PC-3 (cell line): ENCODE measurements at places on chromosomes 2 and 18. TPM values are rescaled to one million over a fixed set of nuclear protein-coding genes. Genes with fewer than 3 reads are reported as not detected.

- no peak for DNase-seq
Measured at GRCh38 chr2:166148500-166149400, 20.9 kb upstream of the SCN1A start.

- DNase-seq, result no peak
Measured at GRCh38 chr2:234596696-234597575, 100.1 kb upstream of the ARL4C start.

DNA sequence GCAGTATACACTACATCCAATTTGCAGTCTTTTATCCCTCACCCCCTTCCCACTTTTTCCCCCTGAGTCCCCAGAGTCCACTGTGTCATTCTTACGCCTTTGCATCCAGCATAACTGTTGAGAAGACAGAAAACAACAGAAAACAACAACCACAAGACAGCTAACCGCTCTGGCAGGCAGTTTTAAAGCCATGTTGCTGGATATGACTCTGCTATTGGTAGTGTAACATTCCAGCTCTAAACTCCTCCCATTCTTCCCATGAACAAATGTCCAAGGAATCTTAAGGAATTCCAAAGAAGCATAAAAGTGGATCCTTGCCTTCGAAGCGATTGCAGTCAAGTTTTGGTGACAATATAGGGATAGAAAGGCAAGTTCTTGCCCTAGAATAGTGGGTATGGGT is 599.1 kb downstream of the NYAP2 start:
- no peak for DNase-seq

DNA sequence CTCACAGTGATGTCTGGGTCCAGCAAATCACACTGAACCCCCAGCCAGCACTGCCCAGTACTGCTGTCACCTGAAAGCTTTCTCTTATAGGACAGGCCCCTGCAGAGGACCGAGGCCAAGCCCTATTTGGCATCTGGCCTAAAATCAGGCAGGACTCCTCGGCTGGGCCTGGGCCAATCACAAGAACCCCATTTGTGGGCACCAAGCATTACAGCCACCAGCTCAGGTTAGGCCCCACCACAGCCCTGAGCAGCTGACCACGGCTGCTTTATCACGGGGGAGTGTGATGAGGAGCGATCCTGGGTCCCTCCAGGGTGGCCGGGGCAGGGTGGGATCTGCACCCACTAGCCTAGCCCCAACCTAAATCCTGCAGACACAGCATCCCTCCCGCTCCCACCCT is 8.2 kb downstream of the BIN1 start:
- no peak for DNase-seq

GRCh38 chr2:23456396-23456795 is 71.4 kb downstream of the KLHL29 start:
- no peak for DNase-seq

DNA sequence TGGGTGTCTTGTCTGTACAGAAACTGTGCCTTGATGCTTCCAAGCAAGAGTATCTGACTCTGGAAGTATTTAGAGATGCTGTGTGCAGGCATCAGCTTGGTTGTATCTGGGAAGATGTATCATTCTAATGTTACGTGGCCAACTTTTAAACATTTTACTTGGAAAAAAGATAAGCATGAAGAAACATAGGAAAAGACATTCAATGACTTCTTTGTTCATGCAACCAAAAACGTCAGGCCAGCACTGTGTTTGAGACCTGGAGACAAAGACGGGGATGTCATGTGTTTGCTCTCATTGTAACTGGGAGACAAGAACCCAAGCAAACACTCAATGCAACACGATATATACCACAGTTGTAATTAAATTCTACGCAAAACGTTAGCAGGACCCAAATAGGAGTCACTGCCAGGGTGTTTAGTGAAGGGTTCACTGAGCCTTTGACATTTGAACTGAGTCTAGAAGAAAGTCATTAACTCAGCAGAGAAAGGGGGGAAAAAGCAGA is 8.9 kb upstream of the SESTD1 start:
- DNase-seq, result no peak

DNA sequence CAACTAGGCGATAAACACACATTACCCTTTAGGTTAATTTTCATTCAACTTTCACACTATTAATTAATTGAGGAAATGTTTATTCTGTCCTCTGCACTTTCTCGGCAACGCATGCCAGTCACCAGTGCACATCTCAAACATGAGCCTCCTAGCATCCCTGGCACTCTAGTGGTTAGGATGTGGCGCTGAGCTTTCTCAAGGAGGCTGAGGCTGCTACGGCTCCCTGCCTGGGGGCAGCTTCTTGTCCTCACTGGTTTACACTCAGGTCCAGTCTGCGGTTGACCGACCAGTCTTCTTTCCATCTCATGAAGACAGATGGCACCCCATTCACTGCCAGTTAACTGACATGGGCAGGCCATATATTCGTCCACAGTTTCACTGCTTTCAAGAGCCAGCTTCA is 463.4 kb downstream of the EIPR1 start:
- DNase-seq, result no peak

DNA sequence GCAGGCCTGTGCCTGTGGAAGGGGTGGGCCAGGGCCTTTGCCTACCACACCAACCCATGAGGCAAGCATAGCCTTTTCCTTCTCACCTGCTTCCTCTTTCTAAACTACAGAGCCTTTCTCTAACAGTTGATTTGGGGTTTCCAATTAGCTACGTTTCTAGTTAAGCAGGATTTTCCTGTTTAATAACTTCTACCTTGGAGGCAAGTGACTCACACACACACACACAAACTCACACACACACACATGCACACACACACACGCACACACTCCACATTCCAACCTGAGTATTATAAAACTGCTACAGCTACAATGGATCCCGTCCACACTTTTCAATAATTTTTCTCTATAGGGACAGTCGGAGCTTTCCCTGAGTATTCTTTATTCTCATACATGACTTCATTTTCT is 84.9 kb downstream of the SOX11 start:
- DNase-seq, result peak; percentile 19

GRCh38 chr2:56589194-56589593 is 405.4 kb downstream of the CCDC85A start:
- DNase-seq, result peak; percentile 22

GRCh38 chr2:33126958-33127357 is 180.2 kb downstream of the LTBP1 start:
- peak; percentile 82 for DNase-seq

DNA sequence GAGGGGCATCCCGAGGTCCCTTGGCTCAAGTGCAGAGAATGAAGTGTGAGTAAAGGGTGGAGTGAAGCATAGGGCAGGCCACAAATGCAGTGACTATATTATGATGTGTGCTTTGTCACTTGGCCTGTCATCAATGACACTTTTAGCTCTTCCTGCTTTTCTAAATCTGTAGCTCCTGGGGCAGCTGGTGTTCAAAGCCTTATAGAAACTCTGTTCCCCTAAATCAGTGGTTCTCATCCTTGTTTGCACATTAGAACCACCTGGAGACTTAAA is 135.6 kb upstream of the LGALSL start:
- DNase-seq, result no peak

DNA sequence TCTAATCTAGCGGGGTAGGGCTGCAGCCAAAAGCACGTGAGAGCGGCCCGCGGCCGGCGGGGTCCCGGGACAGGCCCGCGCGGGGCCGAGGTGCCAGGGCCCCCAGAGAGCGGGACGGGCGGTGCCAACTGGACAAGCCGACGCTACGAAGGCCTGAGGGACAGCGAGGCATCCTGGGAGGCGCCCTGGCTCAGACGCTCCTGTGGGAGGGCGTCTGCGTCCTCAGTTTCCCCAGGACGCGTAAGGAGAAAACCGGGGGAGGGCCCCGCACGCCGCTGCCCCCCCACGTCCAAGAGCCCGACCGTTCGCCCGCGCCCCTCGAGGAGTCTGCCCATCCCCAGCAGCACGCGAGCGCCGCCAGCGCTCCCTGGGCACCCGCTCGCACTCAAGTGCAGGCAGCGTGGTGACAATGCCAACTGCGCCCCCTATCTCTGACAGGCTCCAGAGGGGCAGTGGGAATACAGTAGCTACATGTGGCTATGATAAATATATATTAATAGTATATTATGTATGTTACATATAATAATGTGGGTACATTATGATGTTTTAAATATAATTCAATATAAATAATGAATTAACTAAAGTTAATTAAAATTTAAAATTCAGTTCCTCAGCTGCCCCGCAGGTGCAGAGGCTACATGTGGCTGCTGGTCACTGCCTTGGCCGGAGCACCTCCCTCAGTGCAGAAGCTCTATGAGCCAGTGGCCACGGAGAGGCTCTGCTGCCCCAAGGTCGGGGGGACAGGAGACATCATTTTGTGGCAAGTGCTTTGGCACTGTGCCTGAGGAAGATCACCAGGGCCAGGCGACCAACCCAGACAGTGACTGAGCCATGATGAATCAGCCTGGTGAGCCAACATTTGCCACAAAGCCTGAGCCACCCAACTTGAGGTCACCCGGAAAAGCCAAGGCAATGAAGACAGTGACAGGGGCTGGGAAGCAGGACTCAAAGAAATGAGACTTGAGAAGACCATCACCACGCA is 5.5 kb upstream of the SFT2D3 start:
- DNase-seq, result peak; percentile 76

GRCh38 chr18:27994571-27994970 is 182.4 kb downstream of the CDH2 start:
- DNase-seq, result no peak

- peak; percentile 47 for DNase-seq
Measured at GRCh38 chr2:234952270-234953115, 676 bp downstream of the SH3BP4 start.

DNA sequence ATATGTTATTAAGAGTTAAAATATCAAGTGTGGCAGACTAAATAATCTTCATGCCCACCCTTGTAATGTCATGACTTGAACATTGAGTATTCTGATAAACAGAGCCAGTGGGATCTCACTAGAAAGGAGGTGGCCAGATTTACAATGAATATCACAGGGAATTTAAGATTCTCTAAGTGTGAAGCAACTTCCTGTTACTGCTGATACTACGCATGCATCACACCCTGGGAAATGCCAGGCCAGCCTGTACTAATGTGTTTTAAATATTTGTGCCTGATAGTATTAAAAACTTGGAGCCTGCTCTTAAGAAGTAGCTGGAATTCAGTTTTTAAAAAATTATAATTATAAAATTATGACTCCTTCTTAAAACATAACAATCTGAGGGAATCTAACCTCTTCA is 148.3 kb downstream of the LAMA3 start:
- no peak for DNase-seq

- peak; percentile 56 for DNase-seq
Measured at GRCh38 chr18:6434987-6435709, 20.4 kb upstream of the L3MBTL4 start.

UGT1A8 gene
- total RNA-seq, result 0.46 TPM in 1 of 2 replicates, not detected in the other

ZNF513 gene
- total RNA-seq, result 7.4 and 9.7 TPM in 2 replicates
